ENCODE measurements at places on chromosomes 1 and 21. TPM values are rescaled to one million over a fixed set of nuclear protein-coding genes. Genes with fewer than 3 reads are reported as not detected.

- no peak for DNase-seq
Measured at GRCh38 chr1:11406845-11407244, 72.1 kb upstream of the DISP3 start.

GRCh38 chr21:29195981-29196669, 65.7 kb downstream of the MAP3K7CL start:
- no peak for DNase-seq

The SIM2 gene
- 5.4 TPM for polyA plus RNA-seq

The BRWD1 gene
- polyA plus RNA-seq, result 41.1 TPM

The ANXA9 gene
- 2.5 TPM for polyA plus RNA-seq

The PLCH2 gene
- 0.80 TPM for polyA plus RNA-seq

- no peak for DNase-seq
Measured at GRCh38 chr1:22952694-22953056, 20.0 kb downstream of the LACTBL1 start.

- no peak for DNase-seq
Measured at GRCh38 chr21:30616125-30616524, at the start of gene KRTAP20-1. KRTAP20-1 (plus strand) TSS chr21:30616425; CDS start chr21:30616455, 30 bp downstream.

- no peak for DNase-seq
Measured at GRCh38 chr21:29557200-29557599, 258.5 kb downstream of the BACH1 start.

DNA sequence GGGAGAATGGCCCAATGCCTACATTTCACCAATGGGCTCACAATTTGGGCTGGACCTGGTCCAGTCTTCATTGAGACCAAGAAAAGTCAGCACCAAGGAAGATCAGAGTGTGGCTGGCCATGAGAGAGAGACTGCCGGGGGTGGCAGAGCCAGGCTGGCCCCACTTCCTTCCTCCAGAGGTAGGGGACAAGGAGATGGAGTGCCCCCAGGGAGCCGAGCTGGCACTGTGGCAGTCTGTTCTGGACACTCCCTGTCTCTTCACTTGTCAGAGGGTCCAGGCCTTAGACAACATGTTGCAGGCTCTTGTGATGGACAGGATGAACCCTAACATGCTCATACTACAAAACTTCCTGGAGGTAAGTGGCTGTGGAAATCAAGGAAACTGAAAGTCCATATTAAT, 27.7 kb downstream of the INAVA start:
- DNase-seq, result no peak

DNA sequence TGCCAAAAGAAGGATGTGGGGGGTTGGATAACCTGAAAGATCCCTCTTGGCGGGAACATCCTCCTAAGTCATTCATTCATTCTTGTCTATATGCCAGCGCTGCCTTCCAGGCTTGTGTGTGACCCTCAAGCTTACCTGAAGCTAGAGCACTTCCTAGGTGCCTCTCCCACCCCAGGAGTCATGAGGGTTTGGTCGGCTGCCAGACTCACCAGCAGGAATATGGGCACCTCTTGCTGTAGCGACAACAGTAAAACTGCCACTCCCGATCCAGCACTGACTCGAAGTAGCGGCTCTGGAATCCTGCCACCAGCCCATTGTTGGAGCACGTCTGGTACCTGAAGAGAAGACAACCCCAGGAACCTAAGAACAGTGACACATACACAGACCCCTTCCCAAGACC, 15.0 kb downstream of the DPT start:
- DNase-seq, result no peak

GRCh38 chr21:44510508-44511218, 29.3 kb downstream of the KRTAP10-1 start:
- no peak for DNase-seq

DNA sequence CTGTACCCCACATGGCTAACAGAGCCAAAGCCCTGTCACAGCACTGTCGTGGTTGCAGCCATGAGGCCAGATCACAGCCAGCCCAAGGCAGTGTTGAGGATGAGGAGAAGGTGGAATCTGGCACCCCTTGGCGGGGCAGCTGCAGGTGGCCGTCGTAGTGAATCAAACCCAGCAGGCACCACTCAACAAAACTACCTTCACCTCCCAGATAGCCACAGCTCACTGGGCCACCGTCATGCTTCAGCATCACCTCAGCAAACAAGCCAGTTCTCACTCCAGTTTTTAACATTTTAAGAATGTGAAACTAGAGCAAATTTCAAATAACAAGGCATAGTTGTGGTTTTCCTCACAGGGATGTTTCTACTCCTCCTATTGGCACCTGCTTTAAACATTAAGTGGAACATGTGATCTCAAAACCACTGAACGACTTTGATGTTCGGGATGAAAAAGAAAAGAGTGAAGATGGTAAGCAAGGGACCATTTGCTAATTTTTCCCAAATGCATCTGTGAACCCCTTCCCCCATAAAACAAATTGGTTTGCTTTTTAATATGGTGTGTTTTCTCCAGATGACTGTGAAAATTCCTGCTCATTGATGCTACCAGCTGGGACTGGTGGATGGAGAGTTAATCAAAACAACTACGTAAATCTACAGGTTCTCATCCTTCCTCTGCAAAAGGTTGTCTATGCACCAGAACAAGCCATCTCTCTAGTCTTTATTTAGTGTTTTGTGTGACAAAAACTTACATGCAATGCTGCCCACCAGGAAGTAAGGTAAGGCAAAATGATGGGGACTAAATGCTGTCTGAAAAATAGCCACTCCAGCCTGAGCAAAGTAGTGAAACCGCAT, 45.5 kb downstream of the TOR1AIP2 start:
- no peak for DNase-seq

The PTGFR gene
- polyA plus RNA-seq, result 36.8 TPM

The B3GALT5 gene
- polyA plus RNA-seq, result 0.22 TPM

DNA sequence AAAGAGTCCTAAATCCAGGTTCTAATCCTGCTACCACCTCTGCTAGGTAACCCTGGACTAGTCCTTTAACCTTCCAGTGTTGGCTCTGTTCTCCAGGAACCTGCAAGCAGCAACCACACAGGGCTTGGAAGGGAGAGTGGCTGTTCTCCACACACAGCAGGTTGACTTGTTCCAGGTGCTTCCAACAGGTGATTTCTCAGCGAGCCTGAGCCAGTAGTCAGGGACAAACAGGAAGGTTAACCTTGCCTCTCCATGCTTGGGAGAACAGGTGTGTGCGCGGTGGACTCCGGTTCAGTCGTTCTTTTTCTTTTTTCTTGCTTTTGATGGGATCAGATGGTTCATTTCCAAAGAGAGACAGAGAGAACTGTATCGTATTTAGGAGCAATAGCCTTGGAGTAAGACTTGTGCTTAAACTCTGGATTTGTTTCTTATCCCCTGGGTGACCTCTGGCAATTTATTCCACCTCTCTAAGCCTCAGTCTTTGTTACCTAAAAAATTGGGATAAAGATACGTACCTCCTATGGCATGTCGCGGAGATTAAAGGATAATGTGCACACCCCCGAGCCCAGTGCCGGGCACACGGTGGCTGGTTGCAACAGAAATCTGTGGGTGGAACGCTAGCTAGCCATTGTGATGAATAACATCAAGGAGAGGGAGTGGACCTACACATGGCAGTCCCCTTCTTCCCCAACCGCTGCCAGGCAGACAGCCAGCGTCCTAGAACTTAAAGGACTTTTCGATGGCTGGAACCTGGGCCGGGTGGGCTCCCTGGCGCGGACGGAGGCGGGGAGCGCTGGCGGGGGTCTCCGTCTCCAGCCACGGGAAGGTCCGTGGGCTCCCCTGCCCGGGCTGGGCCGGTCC, 583 bp upstream of the CACHD1 start:
- DNase-seq, result peak; percentile 8

- peak; percentile 41 for DNase-seq
Measured at GRCh38 chr1:162854245-162854882, 6.6 kb downstream of the CCDC190 start.

- no peak for DNase-seq
Measured at GRCh38 chr1:212166244-212166643, 119.0 kb upstream of the PPP2R5A start.

GRCh38 chr1:208446271-208446691, 202.1 kb upstream of the PLXNA2 start:
- no peak for DNase-seq

The TEDDM1 gene
- polyA plus RNA-seq, result 0.12 TPM

GRCh38 chr1:85274969-85275453, 1.4 kb downstream of the BCL10 start:
- no peak for DNase-seq

- peak; percentile 34 for DNase-seq
Measured at GRCh38 chr1:2821966-2822620, 20.6 kb upstream of the TTC34 start.

DNA sequence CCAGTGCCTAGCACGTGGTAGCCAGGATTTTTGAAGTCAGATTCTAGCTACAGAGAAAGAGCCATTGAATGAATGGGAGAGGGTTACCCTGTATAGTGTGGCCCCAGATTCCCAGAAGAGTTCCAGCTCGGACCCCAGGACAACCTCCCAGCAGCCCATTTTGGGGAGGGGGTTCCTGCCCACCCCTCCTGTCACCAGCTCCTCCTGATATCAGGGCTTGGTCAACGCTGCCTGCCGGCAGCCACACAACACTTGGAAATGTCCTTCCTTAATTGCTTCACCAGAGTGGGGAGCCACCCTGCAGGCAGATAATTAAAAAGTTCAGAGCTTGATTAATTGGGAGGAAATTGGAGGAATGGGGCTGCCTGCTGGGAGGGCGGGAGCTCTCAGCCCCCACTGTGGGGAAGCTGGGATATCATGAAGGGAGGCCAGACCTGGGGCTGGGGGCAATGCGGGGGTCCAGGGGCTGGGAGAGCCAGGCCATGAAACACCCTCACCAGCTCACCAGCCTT, 120.5 kb downstream of the LACTBL1 start:
- DNase-seq, result no peak

Data from muscle of arm (tissue), 14 donors.